ENCODE measurements at places on chromosomes 2 and 18.

- no peak for DNase-seq
Measured at GRCh38 chr18:36993068-36993467, 164.1 kb downstream of the KIAA1328 start.

GRCh38 chr2:108923019-108923700 lies 65.9 kb downstream of the EDAR start:
- DNase-seq: no peak

DNA sequence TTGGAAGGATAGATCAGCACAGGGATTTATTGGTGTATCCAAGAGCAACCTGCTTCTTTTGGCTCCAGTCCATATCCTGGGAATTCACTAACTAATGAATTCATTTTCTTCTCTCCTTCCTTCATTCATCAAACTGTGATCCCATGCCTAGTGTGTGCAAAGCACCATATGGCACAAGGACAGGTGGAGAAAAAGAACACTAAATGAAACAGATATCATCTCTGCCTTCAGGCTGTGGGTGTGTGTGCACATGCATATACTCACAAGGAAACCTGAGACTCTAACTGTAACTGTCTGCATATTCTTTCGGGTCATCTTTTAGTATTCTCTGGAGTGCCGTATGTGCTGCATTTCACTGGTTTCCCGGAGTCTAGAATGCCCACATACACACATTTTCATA lies 20.2 kb downstream of the TNP1 start:
- DNase-seq: no peak

DNA sequence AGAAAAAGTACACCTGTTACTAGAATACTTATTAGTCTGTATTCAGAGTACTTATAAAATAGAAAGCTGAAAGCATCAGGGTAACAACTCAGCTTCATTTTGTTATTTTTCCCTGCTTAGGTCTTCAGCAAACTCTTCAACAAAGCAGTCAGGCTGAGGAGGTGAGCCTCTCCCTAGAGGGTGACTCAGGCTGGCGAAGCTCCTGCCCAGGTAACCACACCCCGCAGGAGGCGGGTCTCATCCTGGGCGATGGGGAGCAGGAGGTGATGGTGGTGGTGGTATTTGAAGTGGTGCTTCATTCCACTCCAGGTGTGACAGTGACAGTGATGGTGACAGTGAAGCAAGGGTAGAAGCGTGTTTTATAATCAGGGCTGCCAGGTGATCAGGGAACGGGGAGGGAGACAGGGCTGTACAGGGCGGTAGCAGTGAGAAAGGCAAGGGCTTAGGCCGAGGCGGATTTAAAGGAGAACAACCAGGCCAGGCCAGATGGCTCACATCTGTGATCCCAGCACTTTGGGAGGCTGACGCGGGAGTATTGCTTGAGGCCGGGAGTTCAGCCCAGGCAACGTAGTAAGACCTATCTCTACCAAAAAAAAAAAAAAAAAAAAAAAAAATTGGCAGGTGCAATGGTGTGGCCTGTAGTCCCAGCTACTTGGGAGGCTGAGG lies 127.1 kb downstream of the SOCS6 start:
- no peak for DNase-seq

DNA sequence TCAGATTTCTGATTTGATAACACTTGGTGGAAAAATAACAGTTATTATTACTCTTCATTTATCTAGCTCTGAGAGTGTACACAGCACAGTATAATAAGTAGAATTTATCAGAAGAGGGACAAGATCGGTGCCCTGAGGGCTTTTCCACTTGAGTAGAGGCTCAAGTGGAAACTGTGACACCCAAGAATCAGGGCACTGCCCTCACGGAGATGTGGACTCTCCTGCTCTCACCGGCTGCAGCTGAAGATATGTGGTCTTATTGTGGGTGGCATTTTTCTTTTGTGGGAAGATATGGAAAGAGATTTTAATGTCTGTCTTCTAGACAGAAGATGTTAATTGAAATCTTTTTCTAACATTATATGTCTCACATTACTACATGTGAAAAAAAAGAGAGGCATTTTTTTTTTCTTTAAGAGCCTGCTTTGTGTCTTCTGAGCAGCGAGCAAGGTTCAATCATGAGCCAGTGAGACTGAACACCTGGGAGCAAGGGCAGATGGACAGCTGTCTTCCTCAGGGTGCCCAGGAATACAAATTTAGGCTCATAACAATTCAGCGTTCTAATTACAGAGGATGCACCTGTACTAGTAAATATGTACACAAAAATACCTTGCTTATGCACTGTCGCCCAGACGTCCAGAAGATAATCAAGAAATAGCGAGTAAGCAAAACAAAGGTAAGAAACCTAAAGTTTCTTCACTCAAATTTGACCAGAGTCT lies 1098.2 kb upstream of the FANCL start:
- DNase-seq: no peak

DNA sequence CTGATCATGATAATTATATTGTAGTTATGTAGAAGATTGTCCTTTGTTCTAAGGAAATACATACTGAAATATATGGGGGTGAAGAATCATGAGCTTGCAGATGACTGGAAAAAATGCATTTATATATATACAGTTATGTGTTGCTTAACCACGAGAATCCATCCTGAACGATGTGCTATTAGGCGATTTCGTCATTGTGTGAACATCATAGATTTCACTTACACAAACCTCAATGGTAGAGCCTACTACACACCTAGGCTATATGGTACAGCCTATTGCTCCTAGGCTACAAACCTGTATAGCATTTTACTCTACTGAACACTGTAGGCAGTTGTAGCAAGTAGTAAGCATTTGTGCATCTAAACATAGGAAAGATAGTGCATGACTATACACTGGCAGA lies 2.6 kb upstream of the ACAA2 start:
- DNase-seq: no peak

- no peak for DNase-seq
Measured at GRCh38 chr2:122023059-122023864, 267.8 kb downstream of the TSN start.
